Stimulated activated naive CD4-positive, alpha-beta T cell treated with Interleukin-2 at 50 U/mL for 16 hours (primary cell): ENCODE measurements at places on chromosomes 7 and 10.

- DNase-seq: no peak
These were observed 74.3 kb upstream of the POM121L12 start for GRCh38 chr7:52961084-52961483.

- no peak for DNase-seq
These were observed 73.7 kb downstream of the INSIG1 start for GRCh38 chr7:155371331-155371883.

- no peak for DNase-seq
These were observed 5.5 kb downstream of the ANXA11 start for GRCh38 chr10:80199828-80200227.

DNA sequence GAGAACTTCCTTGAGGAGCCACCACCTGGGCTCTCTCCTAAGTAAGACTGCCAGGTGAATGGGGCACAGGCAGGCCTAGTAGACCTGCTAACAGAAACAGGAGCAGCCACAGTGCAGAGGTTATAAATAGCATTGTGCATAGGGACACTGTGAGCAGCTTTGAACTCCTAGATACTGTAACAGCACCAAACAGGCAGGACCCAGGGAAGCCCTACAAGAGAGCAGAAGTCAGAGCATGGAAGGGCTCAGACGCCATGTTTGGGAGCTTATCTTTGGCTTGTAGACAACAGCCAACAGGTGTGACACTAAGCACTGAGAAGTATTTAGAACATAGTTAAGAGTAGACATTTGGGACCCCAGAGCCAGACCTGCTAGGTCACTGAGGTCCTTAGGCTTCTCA lies 14.5 kb downstream of the XRCC2 start:
- no peak for DNase-seq

DNA sequence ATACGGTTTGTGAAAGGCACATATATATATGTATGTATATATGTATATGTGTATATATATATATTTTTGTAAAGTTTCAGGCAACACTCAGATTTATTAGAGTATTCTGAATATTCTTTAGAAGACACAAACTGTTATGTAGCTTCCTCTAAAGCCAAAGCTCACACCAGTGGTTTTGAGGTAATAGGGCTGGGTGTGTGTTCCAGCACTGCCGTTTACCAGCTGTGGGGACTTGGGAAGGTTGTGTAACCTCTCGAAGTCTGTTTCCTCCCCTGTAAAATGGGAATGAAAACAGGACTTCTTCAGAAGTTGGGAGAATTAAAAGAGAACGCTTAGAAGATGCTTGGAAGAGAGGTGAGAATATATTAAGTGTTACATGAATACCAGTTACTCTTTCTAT lies 94.8 kb downstream of the PRPF18 start:
- DNase-seq: no peak

- no peak for DNase-seq
These were observed 111.6 kb downstream of the HTR5A start for GRCh38 chr7:155181768-155182167.

- no peak for DNase-seq
These were observed 215.3 kb upstream of the ZNF32 start for GRCh38 chr10:43863859-43864591.

DNA sequence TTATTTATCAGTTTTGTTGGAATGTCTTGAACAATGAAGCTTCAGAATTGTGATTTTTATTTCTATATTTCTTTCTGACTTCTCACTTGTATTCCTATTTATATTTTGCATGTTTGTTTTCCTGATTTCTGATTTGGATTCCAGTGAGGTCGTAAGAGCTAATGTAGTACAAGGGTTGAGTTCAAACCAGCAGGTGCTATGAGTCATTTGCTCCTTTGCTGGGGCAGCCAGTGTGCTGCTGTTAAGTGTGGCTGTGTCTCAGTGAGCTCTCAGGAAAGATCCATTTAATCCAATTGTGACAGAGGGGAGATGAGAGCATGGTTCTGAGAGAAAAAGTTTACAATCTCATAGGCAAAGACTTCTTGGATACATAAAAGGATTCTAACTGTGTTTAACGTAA lies 48.6 kb downstream of the MCU start:
- no peak for DNase-seq

DNA sequence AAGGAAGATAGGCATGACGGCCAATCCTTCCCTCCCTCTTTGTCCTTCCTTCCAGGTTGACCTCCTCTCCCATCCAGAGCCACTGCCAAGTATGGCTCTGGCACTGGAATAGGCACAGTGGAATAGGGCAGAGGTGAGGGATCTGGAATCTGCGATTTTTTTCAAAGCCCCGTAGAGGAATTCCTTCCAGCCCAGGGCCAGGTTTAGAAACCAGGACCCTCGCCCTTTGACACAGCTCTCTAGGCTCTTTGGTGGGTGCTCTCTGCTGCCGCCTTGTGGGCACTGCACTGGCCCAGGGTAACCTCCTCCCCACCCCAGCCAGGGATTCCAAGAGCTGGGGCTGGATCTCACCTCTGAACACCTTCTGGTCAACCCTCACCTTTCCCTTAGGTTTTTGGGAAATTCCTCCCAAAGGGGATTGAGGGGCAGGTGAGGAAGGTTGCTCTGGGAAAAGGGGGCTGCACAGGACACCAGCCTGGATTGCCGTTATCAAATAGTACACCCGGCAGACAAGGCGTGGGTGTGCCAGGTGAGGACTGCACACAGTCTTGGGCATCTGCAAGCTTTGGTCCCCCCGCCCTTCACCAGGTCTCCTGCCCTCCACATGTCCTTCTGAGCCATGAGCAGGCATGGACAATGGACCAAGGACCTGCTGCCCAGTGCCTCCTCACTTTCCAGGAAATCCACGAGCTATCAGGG lies 22.8 kb downstream of the C10orf105 start:
- DNase-seq: peak; percentile 45

- no peak for DNase-seq
These were observed 29.2 kb downstream of the STK17A start for GRCh38 chr7:43612128-43612527.

DNA sequence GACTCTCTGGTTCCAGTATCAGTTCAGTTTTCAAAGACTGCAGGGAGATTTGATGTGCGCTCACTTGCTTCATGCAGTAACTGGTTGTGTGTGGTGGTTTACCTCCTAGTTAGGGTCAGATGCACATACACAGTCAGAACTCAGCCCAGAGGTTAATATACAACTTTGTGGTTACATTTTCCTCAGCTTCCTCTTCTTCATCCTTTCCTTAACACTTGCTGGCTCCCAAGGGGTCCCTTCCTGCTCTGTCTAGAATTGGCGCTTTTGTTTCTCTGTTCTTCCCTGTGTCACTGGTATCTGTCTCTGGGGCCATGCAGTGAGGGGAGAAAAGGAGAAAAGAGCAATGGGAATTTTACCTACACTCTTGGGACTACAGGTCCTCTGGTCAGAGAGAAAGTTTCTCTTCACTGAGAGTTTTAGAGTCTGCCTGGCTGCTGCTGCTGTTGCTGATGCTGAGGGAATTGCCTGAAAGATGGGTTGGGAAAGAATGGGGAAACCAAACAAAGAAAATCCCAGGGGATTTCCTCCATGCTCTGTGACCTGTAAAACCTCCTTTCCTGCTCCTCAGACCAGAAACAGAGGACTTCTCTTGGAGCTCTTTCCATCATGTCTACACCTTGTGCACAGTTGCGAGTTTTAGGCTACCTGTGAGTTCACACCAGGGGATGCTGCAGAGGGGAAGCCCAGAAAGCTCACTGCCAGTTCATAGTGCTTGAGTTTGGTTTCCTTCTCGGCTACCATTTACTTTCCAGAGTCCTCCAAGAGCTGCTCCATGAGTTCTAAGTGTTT lies 74.6 kb downstream of the WDFY4 start:
- no peak for DNase-seq
